ENCODE measurements at places on chromosomes 4 and X.
A peak's percentile ranks its signal among the peaks of the same experiment; 100 is the strongest.

GRCh38 chrX:40087425-40088298 is 10.1 kb downstream of the BCOR start:
- no peak for DNase-seq

DNA sequence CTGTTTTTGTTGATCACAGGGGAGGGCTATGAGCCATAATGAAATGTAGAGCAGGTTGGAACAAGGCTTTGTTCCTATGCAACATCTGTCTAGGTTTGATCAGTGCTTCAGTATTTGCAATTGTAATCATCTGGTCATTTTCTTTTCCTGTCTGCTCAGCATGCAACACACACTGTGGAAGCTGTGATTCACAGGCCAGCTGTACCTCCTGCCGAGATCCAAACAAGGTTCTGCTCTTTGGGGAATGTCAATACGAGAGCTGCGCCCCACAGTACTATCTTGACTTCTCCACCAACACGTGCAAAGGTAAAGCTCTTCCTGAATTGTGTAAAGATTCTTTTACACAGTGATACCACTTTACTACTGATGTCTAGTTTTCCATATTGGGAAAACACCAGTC is 181.9 kb upstream of the ANXA3 start:
- DNase-seq: no peak

DNA sequence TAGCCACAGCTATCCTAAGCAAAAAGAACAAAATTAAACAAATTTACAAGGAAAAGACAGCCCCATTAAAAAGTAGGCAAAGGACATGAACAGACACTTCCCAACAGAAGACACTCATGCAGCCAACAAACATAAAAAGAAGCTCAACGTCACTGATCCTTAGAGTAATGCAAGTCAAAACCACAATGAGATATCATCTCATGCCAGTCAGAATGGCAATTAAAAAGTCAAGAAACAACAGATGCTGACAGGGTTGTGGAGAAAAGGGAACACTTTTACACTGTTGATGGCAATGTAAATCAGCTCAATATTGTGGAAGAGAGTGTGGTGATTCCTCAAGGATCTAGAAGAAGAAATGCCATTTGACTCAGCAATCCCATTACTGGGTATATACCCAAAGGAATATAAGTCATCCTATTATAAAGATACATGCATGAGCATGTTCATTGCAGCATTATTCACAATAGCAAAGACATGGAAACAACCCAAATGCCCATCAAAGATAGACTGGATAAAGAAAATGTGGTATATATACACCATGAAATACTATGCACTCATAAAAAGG is 163.0 kb upstream of the TET2 start:
- no peak for DNase-seq

GRCh38 chrX:123968383-123969050 is 7.0 kb downstream of the STAG2 start:
- DNase-seq: no peak

DNA sequence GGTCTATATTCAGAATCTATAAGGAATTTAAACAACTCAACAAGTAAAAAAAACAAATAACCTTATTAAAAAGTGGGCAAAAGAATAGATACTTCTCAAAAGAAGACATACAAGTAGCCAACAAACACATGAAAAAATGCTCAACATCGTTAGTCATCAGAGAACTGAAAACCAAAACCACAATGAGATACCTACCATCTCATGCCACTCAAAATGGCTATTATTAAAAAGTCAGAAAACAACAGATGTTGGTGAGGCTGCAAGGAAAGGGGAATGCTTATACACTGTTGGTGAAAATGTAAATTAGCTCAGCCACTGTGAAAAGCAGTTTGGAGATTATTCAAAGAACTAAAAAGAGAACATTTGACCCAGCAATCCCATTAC is 201.6 kb downstream of the QDPR start:
- no peak for DNase-seq

- no peak for DNase-seq
Measured at GRCh38 chr4:38145741-38146140, 185.5 kb downstream of the PTTG2 start.

GRCh38 chrX:55593296-55593695 is 29.9 kb upstream of the FOXR2 start:
- DNase-seq: no peak

DNA sequence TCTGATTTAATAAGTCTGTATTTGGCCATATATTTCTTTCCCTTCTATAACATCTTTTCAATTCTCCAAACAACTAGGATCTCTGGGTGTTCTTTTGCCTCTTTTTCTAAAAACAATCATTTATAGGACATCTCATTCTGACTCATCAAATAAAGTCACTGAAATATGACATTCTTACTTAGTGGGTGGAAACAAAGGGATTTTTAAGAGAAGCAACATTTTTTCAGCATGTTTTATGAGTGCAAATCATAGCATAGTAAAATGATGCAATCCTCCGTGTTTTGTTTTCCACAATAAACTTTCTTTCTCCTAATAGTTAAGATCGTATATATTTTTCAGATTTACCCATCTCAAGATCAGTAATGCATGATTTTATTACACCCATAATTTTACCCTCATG is 179.8 kb downstream of the SPCS3 start:
- no peak for DNase-seq

DNA sequence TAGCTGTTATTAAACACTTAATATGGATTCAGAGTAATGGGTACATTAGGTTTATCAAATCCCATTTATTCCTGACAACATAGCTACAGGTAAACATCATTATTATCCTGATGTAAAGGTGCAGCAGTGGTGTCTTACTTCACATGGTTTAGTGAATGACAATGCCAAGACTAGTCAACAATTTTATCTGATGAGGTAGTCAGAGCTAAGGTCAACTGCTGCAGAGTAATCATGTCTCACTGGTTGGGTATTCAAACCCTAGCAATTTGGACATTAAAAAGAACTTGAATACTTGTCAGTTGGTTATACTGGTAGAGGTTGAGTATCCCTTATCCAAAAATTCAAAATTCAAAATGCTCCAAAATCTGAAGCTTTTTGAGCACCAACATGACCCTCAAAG is 117.6 kb downstream of the MAB21L2 start:
- DNase-seq: no peak

DNA sequence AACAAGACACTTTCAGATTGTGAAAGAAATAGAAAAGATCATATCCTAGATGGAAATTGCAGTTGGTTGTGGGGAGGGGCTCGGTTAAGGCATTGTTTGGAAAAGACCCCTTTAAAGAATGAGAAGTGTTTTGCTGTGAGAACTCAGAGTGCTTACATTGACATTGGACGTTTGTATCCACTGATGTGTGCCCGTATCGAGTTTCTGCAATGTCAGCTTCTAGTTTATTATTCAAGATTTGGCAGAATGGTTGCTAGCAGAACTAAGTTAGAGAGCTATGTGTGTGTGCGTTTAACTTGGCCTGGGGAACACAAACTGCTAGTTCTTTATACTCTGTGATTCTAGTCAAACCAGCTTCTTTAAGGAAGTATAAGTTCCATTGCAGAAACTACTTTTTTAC is 2702.5 kb downstream of the PCDH7 start:
- DNase-seq: no peak

DNA sequence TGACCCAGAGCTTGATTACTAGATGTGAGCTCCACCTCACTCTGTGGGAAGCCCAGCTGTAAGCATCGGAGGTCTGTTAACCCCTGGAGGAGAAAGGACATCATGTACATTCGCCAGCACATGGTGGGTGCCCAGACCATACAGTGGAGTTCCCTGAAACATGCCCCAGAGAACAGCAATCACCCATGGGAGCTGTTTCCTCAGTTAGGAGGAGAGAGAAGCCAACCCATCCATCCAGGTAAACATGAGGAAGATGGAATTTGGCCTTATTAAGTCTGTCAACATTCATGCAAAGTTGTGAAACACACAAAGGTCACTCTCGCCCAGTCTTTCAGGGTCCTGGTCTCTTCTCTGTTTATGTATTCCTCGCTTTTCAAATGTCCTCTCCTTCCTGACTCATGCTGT is 354.7 kb downstream of the ANK2 start:
- DNase-seq: no peak

DNA sequence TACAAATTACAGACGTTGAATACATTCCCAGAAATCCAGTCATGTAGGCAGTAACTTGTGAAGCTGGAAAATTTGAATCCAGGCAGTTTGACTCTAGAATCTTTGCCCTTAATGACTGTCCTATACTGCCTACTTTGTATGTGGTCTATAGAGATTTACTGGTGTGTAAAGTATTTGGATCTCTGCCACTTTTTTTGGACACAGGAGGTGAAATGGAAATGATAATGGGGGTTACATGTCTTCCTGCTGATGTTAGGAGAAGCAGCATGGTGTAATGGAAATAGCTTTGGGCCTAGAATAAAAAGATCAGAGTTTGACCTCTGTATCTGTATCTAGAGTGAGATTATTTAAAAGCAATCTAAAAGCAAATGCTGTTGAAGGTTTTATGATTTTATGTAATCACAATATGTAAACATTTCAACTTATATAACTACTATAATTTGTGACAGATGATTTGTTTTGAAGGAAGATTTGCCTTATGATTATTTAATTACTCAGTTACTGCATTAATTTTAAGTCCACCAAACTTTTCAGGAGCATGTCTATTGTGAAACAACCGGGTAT is 3.3 kb downstream of the COL4A5 start:
- no peak for DNase-seq

- DNase-seq: no peak
Measured at GRCh38 chr4:153466949-153467896, 1.1 kb downstream of the TMEM131L start.

GRCh38 chr4:174582463-174582862 is 60.2 kb upstream of the HPGD start:
- no peak for DNase-seq

DNA sequence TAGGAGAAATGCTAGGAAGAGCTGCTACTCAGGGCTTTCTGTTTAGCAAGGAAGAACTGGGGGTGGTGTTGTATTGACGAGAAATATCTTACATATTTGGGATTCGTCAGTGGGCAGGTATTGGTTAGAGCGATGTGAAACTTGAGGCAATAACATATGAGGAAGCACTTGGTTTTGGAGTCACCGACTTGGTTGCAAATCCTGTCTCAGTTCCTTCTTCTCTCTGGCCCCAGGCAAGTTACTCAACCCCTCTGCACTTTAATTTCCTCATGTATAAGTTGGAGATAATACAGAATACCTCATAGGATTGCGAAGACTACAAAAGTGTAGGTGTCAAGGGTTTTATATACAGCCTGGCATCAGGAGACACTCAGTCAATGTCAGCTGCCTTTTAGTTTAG is 34.1 kb downstream of the GPAT3 start:
- peak; percentile 97 for DNase-seq

- no peak for DNase-seq
Measured at GRCh38 chr4:180962268-180962667, 1280.9 kb upstream of the TENM3 start.

DNA sequence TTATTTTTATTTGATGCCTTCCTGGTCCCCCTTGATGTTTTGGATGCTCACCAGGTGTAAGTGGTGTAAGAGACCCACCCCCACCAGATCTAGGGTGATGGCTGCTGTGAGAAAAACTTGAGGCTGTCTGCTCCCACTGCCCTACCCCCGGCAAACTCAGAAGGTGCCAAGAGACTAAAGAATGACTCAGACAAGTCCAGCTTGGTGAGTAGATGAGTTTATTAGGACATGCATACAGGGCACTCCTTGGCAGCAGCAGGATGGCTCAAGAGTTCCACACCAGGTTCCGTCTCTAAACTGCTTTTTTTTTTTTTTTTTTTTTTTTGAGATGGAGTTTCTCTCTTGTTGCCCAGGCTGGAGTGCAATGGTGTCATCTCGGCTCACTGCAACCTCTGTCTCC is 84.0 kb upstream of the HPF1 start:
- DNase-seq: no peak

DNA sequence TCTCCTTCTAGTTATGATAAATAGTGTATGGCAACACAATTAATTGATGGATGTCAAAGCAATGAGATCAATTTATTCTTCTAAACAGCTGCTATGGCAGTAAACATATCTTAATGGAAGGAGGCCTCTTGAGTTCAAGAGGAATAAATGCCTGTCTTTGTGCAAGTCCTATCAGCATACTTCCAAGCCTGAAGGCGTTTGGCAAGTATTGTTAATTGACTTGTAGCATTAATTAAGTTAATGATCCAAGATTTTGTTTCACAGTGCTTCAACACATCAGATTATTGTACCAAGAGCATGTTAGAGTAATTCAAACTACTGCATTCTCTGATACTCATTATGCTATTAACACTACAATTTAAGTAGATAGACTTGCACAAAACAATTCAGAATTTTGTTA is 144.8 kb downstream of the FAT4 start:
- no peak for DNase-seq

GRCh38 chrX:13101441-13102139 is 57.2 kb upstream of the FAM9C start:
- DNase-seq: peak; percentile 83

- no peak for DNase-seq
Measured at GRCh38 chr4:168451331-168451730, 29.0 kb downstream of the DDX60L start.

DNA sequence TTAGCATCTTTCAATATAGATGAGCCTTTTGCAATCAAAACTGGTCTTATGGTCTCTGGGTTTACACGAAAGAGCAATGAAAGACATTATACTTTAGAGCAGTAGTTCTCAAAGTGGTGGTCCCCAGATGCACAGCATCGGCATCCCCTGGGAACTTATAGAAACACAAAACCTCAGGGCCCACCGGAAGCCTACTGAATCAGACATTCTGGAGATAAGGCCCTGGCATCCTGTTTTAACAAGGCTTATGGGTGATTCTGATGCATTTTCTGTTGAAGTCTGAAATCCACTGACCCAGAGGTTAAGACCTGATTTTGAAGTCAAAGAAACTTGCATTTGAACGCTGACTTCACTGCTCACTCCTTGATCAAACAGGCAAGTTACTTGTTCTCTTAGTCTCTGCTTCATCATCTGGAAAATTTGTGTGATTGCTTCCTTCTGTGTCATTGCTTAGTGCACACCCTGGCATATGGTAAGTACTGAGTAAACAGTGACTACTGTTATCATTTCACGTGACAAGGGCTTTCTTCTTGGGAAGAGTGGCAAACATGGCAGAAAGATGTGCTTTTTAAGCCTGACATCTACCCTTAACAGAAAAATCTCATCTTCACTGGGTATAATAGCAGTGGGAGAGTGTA is 14.5 kb downstream of the CHRNA9 start:
- no peak for DNase-seq

GRCh38 chrX:114903618-114904017 is 113.8 kb downstream of the IL13RA2 start:
- DNase-seq: no peak

DNA sequence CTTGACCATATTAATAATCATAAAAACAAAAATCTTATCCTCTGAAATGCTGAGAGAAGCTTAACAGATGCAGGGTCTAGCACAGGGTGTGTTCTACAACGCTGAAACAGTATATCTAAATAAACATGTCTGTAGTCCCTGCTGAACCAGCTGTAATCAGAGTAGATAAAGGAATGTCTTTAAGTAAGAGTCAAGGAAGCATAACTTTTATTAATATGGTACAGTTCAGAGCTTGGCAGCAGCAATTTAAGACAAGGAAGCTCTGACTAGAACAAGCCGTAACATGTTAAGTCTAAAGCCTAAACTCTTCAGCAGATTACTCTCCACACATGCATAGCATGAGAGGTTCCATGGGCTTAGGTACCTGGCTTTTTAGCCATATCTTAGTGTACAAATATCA is 36.1 kb downstream of the NFKB1 start:
- no peak for DNase-seq
